ENCODE measurements at places on chromosomes 7 and 10.

DNA sequence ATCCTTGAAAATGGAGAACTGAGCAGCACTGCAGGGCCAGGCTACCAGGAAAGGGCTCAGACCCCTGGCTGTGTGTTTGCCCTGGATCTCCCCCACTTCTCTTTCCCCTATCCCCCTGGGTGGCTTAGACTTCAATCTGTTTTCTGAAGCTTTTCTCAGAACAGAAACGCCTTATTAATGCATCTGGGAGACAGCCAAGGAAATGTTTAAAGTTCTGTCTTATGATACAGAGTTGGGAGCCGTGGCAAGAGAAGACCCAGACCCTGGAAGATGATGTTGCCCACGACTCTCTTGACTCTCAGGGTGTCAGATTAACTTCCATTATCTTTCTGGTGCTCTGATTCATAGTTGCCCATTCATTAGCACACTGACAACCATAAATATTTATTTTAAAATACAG is 107.1 kb downstream of the EBLN1 start:
- DNase-seq: no peak

GRCh38 chr10:123007558-123008354 is 839 bp downstream of the IKZF5 start:
- DNase-seq: peak; percentile 80

DNA sequence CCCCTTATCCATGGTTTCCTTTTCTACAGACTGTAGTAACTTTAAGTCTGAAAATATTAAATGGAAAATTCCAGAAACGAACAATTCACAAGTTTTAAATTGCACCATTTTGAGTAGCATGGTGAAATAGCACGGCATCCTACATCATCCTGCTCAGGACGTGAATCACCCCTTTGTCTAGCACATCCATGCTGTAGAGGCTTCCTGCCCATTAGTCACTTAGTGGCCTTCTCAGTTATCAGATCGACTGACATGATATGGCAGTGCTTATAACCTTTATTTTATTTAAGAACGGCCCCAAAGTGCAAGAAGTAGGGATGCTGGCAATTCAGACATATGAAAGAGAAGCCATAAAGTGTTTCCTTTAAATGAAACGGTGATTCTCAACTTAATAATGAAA is 82.7 kb downstream of the CPXM2 start:
- DNase-seq: no peak

DNA sequence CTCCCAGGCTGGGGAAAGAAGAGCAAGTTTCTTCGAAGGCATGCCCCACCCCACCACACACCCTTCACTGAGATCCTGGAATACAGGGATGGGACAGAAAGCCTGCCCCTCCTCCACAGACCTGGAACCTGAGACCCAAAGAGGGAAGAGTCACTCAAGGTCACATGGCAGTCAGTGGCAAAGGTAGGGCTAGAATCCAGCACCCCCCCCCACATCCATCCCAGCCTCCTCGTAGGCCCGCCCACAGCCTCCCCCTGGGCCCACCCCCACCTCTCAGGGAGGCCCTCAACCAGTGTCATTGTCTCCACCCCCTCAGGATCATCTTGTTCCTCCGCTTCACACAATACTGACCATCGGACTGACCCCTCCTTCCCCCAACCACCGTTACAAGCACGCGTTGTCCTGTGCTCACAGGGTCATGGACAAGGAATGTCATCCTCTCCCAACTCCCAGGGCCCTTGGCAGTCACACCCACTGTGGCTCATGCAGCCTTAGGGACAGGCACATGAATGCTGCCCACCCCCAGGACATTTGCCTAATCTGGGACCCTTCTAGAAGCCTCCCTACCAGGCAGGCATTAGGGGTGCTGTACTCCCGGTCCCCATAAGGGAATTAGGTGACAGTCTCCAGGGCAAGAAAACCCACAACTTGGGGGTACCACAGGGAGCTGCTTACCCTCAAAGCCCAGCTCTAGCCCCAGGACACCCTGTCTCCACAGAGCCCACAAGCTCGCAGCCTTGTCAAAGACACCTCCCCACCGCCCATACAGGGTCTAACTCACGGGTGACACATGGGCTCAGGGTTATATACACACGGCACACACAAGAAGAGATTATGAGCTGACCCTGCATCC is 1.4 kb downstream of the KCNH2 start:
- no peak for DNase-seq

DNA sequence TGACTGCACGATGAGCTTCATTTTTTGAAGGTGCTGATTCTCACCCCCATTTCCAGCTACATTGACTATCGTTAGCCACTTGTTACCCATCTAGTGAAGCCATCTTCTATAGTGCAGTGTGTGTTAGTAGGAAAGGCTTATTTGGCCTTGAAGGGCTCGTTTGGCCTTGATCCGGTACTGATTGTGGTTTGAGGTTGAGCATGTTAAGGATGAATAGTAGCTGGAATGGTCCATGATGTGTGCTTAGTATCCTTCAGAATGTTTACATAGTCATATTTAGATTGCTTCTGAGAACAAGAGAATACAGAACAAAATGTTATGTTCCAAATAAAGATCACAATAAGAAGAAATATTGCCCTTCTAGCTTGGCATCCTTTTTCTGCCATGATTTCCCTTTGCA is 591.5 kb downstream of the AUTS2 start:
- DNase-seq: no peak

DNA sequence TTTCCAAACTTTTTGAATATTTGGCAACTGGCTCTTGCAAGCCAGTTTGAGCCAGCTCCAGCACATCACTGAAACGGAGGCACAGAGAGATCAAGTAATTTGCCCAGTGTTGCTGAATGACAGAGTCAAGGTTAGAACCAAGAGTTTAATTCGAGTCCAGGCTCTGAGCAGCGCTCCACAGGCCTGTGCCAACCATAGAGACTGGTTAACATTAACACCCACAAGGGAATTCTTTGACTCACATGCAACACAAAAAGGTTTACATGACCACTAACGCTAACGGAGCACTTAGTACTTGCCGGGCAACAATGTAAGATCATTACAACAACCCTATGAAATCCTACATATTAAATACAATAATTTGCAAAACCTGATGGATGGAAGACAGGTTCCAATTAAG is 1.5 kb downstream of the RGS10 start:
- no peak for DNase-seq

DNA sequence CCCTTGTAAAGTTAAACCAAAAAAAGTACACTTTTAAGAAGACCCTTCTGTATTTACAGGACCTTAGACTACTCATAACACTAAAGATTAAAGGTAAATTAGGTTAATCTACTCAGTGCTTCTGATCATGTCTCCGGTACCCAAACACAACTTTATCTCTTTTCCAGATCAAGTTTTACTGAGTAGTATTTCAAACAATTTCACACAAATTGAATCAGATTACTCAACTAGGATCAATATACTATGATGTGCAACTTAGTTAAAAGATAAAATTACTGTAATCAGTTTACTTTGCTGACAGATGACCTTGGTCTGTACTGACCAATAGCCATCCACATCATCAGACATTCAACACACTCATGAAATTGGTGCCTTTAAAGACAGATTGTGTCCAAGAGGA is 191.4 kb downstream of the SEMA3A start:
- DNase-seq: no peak

GRCh38 chr10:88731296-88731695 is 25.2 kb downstream of the LIPK start:
- DNase-seq: peak; percentile 81

GRCh38 chr10:123890756-123891143 is 857 bp downstream of the CPXM2 start:
- DNase-seq: no peak

DNA sequence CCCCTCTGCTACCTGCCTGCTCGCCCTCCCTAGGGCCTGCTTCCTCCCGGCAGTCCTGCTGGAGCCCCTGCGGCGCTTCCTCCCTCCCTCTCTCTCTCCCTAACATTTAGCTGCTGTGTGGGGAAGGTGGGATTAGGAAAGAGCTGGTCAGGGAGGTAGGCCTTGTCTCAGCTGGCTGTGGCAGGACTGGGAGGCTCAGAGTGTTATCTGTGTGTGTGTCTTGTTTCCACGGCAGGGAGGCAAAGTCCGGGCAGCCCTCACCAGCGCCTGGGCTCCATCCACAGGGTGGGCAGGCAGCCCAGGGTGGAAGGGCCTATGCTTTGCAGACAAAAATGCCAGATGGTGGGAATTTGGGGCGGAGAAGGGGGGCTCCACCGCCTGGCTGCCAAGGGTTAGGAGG is 105.7 kb downstream of the RPS24 start:
- DNase-seq: no peak

DNA sequence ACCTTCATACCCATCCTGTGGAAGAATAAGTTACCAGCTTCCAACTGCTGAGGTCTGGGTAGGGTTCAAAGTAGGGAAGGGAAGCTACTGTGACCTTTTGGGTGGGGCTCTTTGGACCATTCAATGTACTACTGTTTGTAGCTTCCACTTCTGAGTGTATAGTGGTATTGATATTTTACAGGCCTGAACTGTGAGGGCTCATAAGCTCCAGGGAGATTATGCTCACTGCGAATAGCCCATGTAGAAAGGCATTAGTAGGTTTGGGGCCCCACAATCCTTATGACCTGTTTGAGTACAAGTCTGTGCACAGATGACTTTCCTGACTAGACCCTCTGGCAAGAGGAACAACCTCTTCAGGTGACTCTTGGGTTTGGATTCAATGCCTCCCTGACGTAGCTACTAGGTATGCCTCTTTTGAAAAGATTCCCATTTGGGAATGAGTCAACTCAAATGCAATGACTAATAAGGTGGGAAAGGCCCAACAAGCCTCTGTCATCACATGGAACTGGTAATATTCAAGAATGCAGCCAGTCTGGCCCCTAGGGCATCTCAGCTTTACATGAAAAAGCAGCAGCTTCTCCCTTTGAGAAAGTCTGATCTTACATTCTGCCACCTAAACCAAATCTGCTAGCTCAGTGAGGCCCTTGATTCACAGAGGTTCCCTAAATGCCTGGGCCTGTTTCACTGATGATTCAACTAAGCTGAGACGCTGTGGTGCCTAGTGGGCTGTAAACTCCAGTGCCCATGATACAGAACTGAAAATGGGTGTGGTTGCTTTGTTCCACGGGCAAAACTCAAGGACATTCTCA is 79.8 kb downstream of the ABI1 start:
- DNase-seq: peak; percentile 92

DNA sequence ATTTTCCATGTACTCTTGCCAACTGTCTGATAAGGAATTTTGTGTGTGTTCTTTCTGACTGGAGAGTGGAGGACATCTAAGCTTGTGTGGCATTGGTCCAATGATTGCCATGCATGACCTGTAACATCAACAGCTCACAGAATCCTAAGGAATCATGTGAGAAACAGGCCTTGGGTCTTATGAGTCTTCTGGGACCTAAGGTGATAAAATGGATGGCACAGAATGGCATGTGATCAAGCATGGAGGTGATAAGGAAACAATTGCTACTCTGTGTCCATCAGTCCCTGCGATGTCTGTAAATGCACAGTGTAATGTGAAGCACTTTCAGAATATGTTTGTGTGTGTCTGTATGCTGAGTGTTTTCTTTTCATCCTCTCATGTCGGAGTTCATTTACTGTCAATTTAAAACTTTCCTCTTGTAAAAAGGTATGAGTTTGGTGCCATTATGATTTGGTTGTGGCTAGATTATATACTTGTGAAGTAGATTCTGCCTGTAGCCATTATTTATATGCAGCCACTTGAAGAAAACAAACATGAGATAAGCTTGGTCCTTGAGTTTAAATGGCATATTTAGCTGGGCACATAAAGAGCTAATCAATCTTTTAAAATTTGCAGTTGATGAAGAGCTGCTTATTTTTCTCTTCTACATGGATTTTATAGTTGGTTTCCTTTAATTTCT is 127.5 kb downstream of the VPS50 start:
- no peak for DNase-seq

GRCh38 chr10:111439034-111439842 is 362.4 kb downstream of the ADRA2A start:
- no peak for DNase-seq

- DNase-seq: no peak
These were observed 199.2 kb upstream of the MAGI2 start for GRCh38 chr7:79652619-79653018.

DNA sequence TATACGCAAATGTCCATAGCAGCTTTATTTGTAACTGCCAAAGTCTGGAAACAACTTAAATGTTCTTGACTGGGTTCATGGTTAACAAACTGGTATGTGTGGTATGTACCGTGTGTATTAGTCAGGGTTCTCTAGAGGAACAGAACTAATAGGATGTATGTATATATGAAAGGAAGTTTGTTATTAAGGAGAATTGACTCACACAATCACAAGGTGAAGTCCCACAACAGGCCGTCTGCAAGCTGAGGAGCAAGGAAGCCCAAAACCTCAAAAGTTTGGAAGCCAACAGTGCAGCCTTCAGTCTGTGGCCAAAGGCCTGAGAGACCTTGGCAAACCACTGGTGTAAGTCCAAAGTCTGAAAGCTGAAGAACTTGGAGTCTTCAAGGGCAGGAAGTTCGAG is 66.8 kb downstream of the TMEM168 start:
- DNase-seq: no peak

GRCh38 chr10:30784524-30784896 is 155.0 kb upstream of the LYZL2 start:
- DNase-seq: no peak

DNA sequence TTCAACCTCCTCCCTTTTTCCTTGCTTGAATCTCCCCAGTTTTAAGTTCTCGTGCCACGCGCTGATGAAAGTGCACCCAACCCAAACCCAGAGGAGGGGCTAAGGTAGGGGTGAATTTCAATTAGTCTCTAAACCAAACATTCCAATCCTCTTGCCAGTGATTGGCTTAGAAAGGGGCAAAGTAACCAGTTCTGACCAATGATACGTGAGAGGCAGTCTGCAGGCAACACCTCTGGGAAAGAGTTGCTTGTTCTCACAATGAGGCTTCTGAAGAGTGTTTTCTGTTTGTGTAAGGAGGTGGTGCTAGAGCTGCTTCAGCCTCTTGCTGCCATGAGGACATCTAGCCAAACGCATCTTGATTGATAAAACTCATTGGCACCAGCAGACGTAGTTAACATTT is 21.8 kb downstream of the SLC35G1 start:
- no peak for DNase-seq

GRCh38 chr7:152142976-152143595 is 117.6 kb downstream of the GALNT11 start:
- no peak for DNase-seq

DNA sequence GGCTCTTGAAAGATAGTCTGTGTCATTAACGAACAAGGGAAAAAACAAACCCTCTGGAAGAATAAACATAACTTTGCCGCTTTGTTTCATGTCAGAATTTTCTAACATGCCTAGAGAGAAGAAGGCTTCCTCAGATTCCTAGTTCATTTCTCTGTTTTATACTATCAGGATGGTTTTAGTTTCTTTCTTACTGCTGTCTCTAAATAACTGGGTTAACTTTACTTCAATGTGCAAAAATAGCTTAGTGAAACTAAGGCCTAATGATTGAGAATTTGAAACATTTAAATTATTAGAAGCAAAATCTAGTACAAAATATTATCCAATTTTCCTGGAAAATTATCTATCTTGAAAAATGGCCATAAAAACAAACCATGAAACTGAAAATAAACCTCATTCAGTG is 72.1 kb upstream of the OGDHL start:
- DNase-seq: no peak

- DNase-seq: peak; percentile 81
These were observed 172.6 kb downstream of the FAM107B start for GRCh38 chr10:14601872-14602725.

- DNase-seq: peak; percentile 85
These were observed 100.3 kb upstream of the SVIL start for GRCh38 chr10:29734962-29735627.

- no peak for DNase-seq
These were observed 131.8 kb upstream of the GHITM start for GRCh38 chr10:84007482-84007881.

- no peak for DNase-seq
These were observed 113.3 kb downstream of the KCNMA1 start for GRCh38 chr10:77524281-77524711.
